ENCODE measurements at places on chromosomes 2 and 18.

GRCh38 chr2:27255660-27256059 is 7.2 kb downstream of the SLC30A3 start:
- DNase-seq, result no peak

DNA sequence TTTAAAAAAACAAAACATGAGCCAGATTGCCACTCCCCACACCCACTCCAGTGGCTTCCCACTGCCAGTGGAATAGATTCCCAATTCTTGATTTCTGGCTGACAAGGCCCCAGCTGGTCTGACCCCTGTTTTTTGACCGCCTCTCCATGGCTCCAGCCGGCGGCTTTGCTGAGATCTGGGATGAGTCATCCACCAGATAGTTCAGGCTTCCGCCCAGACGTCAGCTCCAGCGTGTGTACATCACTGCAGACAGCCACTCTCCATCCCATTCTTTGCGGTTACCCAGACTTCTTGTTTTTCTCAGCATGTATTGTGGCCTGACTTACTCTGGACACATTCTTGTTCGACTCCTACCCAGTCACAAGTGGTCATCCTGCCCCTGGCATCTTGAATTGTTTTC is 227.9 kb downstream of the GBX2 start:
- DNase-seq, result no peak

DNA sequence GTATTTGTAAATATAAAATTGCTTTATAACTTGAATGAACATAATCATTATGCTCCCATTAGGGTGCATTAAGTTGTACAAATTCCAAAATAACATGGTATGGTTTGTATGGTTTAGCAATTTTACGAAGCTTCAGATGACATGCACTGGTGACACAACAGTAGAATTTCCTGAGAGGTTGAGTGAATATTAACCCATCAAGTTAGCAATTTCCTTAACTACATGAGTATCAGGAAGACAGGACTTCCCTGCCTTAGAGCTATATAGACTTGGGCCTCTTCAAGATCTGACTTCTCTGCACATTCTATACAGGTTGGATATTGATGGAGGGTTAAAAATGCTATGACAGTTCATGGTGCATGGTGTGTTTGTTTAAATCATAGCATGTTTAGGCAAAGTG is 60.2 kb downstream of the ZC3H6 start:
- no peak for DNase-seq

DNA sequence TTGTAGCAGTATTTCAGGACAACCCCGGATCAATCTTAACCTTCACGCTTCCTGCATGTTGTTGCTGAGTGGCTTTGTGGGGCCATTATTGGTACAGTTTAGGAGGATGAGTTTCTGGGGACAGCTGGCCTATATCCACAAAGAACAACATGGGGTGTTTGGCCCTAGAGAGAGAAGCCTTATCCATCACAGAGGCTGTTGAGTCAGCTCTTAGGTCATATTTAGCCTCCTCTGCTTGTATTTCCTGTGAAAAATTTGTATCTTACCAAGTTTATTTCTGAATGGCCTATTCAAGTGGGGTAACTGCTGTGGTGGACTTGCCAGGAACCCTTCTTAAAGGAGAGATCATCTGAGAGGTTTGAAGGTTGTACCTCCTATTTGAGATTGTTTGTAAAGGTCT is 77.6 kb downstream of the MAP4K4 start:
- no peak for DNase-seq
